ENCODE measurements at places on chromosomes 3 and 15.

GRCh38 chr3:152977366-152977765 lies 142.4 kb downstream of the P2RY1 start:
- DNase-seq = no peak

DNA sequence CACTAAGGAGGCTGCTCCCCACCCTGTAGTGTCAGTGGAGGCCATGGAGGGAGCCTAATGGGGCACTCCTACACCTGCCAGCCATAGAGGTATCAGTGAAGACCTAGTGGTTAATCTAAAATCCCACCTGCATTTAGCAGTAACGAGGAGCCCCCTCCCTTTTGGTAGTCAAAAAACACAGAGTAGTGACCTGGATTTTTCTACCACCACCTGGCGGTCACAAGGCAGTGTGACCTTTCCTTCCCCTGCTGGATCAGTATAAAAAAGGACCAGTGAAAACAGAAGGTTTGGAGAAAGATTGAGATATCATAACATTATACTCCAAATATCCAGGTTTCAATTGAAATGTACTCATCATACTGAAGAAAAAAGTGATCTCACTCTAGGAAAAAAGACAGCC lies 241.2 kb downstream of the PYDC2 start:
- DNase-seq = no peak

- no peak for DNase-seq
Observed at GRCh38 chr15:48283396-48284145, 47.7 kb upstream of the DUT start.

DNA sequence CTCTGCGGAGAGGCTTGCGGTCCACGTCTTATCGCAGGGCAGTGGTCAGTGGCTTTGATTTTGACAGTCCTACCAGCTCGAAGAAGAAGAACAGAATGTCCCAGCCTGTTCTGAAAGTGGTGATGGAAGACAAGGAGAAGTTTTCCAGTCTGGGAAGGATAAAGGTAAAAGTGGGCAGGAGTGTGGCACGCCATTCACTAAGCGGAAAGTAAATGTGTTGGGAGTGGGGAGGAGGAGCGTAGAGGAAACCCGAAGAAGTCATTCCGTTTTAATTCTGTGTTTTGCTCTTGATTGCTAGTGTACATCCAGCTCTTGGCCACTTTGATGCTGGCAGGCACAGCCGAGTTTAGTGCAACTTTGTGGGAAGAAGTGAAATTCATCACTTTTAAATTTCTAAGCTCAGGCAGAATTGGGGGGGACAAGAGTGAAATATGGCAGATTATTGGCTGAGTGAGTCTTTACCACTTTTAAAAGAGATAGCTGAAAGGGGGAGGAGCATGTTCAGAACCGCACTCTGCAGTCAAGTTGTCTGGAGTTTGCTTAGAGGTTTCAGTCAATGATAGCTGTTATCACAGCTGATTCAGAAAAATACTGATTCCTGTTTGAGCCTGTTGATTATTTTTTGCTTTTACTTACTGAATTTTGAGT lies 1.8 kb downstream of the ARHGEF26 start:
- DNase-seq = no peak

GRCh38 chr3:177563792-177564191 lies 366.5 kb upstream of the TBL1XR1 start:
- no peak for DNase-seq

- DNase-seq = no peak
Observed at GRCh38 chr3:45618081-45618509, 23.5 kb downstream of the LIMD1 start.

DNA sequence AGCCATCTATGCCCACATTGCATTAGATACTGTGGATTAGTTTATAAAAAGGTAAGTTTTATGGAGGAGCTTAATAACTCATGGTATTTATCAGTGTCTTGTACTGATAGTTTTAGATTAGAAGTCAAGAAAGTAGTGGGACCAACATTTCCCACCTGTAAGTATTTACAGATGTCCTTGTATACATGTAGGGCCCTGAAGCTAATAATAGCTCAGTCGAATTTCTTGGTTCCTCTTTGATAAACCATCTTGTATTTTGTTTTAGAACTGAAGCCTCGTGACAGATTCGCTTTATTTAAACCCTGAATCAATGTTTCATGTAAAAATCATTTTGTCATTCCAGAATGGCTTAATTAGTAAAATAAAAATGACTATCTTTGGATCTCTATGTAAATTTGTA lies 73.4 kb downstream of the CRYBG3 start:
- DNase-seq = no peak

- DNase-seq = no peak
Observed at GRCh38 chr3:195207056-195207455, 63.9 kb downstream of the XXYLT1 start.

DNA sequence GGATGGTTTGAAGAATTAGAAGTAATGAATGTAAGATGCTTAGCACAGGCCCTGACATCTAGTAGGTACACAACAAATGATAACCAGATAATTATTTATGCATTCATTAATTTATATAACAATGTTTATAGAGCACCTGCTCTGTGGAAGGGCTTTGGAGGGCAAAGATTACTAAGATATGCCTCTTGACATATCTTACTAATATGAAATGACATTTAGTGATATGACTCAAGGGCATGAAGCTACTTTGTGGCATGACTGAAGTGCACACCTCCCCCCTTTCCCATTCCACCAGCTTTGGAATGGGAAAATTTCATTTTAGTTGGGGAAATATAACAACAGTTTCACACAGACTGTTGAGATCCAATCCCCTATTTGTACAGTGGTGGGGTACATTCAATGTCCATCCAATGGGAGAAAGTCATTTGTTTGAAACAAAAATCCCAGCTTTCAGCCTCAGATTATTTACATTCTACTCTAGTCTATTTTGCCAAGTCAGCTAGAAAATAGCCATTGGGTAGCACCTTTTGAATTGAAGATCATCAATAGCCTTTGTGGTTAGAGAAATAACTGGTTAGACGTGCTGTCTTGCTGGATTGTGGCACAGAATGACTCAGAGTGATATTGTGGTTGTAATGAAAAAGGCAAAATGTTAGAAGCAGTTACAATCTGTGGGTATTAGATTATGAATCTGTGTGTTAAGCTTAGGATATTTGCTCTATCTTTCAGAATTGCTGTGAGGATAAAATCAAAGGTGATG lies 72.9 kb downstream of the MOBP start:
- no peak for DNase-seq

GRCh38 chr3:77247061-77247460 lies 207.2 kb downstream of the ROBO2 start:
- no peak for DNase-seq

DNA sequence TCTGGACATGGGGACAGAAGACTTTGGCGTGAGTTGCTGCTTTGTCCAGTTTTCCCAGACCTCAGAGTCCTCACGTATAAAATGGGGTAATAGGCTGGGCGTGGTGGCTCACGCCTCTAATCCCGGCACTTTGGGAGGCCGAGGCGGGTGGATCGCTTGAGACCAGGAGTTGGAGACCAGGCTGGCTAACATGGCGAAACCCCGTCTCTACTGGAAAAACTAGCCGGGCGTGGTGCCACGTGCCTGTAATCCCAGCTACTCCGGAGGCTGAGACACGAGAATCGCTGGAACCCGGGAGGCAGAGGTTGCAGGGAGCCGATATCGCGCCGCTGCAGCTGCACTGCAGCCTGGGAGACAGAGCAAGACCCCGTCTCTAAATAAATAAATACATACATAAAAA lies 22.7 kb upstream of the IGF1R start:
- DNase-seq = no peak

DNA sequence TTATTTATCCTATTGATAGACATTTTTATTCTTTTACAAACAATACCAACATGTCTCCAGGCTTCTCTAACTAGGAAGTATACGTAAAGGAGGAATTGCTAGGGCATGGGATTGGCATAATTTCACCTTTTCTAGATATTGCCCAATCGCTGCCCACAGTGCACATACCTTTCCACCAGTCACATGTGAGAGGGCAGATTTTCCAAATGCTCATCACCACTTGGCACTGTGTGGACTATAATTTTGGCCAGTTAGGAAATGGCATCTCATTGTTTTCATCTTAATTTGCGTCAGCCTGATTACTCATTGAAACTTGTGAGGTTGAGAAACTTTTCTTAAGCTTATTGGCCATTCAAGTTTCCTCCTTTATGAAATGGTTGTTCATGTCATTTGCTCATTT lies 57.4 kb upstream of the POLR2M start:
- no peak for DNase-seq

- DNase-seq = no peak
Observed at GRCh38 chr15:31925541-31925940, 104.8 kb upstream of the CHRNA7 start.

DNA sequence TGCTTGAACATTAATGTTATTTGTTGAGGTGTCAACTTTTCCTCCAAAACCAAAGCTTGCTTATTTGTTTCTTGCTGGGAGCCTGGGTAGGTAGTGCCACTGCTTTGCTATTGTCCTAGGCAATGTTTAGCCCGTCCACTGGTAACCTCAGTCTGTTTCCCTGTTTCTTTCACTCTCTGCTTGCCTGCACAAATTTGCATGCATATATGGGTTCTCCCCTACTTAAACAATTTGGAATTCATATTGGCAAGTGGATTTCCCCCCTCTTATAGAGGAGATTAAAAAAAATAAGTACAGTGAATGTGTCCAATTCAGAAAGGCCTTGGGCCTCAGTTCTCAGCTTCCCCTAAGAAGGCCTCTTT lies 45.0 kb upstream of the BOC start:
- DNase-seq = no peak

GRCh38 chr3:22937536-22937935 lies 265.6 kb upstream of the UBE2E2 start:
- DNase-seq = no peak

GRCh38 chr3:105351821-105352220 lies 14.9 kb upstream of the ALCAM start:
- no peak for DNase-seq

DNA sequence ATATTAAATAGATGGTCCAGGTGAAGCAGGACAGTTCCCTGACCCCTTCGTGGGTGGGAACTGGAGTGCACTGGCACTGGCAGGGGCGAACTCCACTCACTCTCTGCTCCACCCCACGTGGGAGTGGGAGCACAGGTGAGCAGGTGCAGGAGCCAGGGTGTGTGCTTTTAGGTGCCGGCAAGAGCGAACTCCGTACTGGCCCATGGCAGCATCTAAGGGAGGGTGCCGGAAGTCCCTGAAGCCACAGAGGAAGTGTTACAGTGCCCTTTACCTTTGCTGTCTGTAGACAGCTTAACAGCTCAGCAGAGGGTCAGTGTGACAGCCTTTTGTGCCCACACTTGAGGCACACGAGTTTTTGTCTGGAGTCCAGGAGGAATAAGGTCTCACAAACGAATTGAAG lies 26.7 kb upstream of the PIAS1 start:
- no peak for DNase-seq

- DNase-seq = no peak
Observed at GRCh38 chr3:120615847-120616609, 19.9 kb downstream of the NDUFB4 start.

DNA sequence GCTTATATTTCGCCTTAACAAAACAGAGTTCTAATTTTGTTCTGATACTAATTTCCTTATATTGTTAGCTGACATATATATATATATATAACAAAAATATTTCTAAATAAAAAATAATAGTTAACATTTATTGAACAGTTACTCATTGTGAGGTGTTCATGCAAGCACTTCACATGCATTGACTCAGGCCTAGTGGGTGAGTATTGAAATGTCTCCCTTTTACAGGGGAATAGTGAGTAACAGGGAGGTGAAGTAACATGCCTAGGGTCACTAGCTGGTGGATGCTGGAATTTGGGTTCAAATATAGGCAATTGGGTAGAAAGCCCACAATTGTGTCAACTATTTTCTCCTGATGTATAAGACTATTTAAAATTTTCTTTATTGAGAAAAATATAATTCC lies 102.6 kb upstream of the ZPLD1 start:
- no peak for DNase-seq

DNA sequence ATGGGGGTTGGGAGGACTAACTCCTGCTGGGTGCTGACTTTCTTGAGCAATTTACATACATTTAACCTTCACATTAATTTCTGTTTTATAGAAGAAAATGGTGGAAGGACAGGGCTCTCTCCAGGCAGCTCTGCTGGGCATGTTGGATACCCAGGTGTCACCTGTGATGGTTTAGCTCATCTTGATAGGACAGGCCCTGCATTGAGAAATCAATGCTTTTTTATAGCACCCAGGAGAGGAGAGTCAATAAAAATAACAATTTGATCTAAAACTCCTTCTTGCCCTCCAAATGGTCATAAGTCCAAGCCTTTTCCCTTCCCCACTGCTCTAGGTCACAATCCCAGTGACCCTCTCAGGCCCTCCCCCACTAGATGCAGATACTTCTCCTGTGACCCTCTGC lies 48.3 kb upstream of the RBP1 start:
- DNase-seq = no peak

DNA sequence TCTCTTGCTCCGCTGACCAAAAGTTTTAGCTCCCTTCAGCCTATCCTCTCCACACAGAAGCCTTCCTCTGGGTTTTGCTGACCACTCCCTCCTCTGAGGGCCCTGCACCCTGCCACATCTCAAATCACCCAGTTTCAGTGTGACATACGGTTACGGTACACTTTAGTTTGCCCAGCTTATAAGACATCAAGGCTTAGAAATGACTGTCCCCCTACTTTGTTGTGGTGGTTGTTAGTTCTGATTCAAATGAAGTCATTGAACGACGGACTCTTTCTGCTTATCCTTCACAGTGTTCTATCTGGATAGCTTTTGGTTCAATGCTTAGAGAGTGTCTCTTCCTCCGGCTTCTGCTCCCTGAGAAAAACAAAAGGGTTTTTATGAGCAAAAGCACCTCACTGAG lies 68.0 kb upstream of the NDUFB4 start:
- no peak for DNase-seq

- DNase-seq = no peak
Observed at GRCh38 chr3:10519236-10519635, 13.8 kb upstream of the ATP2B2 start.

DNA sequence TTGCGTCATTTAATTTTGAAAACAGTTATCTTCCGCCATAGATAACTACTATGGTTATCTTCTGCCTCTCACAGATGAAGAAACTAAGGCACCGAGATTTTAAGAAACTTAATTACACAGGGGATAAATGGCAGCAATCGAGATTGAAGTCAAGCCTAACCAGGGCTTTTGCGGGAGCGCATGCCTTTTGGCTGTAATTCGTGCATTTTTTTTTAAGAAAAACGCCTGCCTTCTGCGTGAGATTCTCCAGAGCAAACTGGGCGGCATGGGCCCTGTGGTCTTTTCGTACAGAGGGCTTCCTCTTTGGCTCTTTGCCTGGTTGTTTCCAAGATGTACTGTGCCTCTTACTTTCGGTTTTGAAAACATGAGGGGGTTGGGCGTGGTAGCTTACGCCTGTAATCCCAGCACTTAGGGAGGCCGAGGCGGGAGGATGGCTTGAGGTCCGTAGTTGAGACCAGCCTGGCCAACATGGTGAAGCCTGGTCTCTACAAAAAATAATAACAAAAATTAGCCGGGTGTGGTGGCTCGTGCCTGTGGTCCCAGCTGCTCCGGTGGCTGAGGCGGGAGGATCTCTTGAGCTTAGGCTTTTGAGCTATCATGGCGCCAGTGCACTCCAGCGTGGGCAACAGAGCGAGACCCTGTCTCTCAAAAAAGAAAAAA lies 1.2 kb downstream of the B2M start:
- DNase-seq = peak; percentile 72

DNA sequence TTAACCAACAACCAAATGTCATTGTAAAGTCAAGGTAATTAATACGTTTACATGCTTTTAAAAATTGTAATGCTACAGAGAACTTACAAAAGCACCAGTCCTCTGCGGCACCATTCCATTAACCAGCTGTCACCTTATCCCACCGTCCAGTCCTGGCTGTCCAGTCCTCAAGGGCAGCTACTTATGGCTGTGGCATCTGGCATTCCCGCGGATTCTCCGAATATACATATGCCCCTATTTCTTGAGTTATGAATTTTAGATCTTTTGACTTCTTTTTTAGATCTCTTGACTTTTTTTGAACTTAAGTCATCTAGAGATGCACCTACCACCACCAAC lies 382 bp upstream of the POMGNT2 start:
- no peak for DNase-seq
